Activated CD4-positive, alpha-beta memory T cell treated with anti-CD3 and anti-CD28 coated beads for 36 hours (primary cell): ENCODE measurements at places on chromosomes 12 and 14. TPM values are rescaled to one million over a fixed set of nuclear protein-coding genes. Genes with fewer than 3 reads are reported as not detected.

GRCh38 chr12:57016348-57016747, at the start of gene TAC3:
Gene TAC3, minus strand, starts transcription at chr12:57016529. Its CDS starts 732 bp downstream, at chr12:57015797.
- no peak within 1 kb of the TSS for H3K27ac ChIP-seq
- DNase-seq: no peak
- H3K27me3 ChIP-seq: peaks cover 4% of the 10 kb centered on the region
- no peaks in the 10 kb centered on the region for H3K36me3 ChIP-seq
- H3K4me1 ChIP-seq: peaks cover 25% of the 10 kb centered on the region

DNA sequence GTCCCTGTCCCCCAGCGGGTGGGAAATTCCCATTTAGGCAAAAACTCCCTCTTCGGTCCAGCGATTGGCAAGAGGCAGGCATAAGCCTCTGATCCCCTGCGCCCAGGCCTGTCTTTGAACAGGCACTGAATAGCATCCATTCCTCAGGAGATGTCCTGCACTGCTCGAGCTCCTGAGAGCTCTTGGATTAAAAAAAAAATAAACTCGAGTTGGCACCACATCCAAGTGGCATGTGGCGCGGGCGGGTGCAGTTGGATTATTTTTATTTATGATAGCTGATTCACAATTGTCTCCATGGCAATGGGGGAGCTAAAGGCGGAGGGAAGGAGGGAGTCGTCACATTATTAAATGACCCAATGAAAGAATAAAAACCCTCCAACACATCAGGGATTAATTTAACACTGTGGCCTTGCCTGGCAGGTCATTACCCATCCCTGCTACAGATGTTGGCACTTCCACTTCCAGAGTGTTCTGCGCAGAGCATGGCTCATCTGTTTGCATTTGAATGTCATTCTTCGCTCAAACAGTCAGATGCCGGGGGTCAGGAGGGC, 207.2 kb downstream of the AACS start:
- no peaks in the 10 kb centered on the region for H3K4me1 ChIP-seq
- H3K27ac ChIP-seq: no peak overlapping the region
- no peak for DNase-seq
- no peaks in the 10 kb centered on the region for H3K27me3 ChIP-seq
- no peaks in the 10 kb centered on the region for H3K36me3 ChIP-seq

DNA sequence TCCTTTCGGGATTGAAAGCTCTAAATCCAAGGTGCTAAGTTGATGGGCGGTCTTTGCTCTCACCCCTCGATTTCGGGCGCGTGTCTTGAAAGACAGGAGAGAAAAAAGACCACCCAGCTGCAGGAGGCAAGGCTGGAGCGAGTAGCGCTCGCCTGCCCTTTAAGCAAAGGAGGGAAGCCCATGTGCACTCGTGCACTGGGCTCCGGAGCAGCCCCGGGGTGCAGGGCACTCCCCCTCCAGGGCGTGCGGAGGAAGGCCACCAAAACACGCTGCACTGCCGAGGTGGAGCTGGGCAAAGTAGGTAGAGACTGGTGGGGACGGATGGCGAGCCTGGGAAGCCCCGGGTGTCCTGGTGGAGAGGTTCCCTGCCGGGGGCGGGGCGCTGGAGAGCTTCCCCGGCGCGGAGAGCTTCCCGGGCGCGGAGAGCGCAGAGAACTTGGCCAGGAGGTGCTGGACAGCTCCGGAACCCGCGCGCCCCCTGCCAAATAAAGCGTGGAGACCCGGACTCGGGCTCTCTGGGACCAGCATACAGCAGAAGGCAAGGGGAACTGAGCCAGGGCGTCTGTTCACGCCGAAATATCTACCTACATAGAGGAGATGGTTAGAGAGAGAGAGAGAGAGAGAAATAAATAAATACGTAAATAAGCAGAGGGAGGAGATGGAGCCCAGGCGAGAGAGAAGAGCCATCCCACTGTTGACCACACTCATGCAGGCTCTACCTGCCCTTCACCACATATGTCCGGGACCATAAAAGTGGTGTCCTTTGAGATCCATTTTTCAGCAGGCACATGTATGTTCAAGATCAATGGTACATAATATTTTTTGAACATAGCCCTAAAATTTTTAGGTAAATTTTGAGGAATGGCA, 662 bp upstream of the NELL2 start:
- H3K4me1 ChIP-seq: peaks cover 24% of the 10 kb centered on the region
- H3K4me3 ChIP-seq: peak overlapping the region; percentile 99
- peak; percentile 64 for DNase-seq
- H3K36me3 ChIP-seq: peaks cover 6% of the 10 kb centered on the region

GRCh38 chr14:36021030-36021422, 155.5 kb downstream of the PTCSC3 start:
- H3K27ac ChIP-seq: no peak overlapping the region
- no peak overlapping the region for H3K4me3 ChIP-seq
- H3K27me3 ChIP-seq: no peaks in the 10 kb centered on the region
- DNase-seq: no peak
- no peaks in the 10 kb centered on the region for H3K36me3 ChIP-seq

DNA sequence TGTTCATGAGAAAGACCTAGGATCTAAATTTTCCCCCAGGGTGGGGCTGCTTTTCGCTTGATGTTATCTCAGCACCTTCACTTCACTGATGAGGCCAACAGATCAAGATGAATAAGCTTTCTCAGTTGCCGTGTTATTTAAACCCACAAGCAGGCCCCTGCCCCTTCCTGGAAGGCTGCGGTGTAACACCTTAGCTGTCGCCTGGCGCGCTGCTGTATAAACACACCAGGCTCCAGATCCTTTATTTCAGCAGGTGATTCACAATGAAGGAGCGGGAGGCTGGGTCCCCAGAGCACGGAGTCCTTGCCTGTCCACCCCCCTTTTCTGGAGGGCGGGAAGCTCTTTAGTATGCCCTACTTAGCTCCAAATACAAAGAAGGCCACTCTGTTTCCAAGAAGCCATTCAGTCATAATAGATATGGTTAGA, 515.4 kb downstream of the FUT8 start:
- H3K27me3 ChIP-seq: peaks cover 2% of the 10 kb centered on the region
- peaks cover 51% of the 10 kb centered on the region for H3K4me1 ChIP-seq
- DNase-seq: peak; percentile 92
- H3K27ac ChIP-seq: peak overlapping the region; percentile 43

- no peak overlapping the region for H3K27ac ChIP-seq
- no peak for DNase-seq
- peaks cover 7% of the 10 kb centered on the region for H3K4me1 ChIP-seq
- no peak overlapping the region for H3K4me3 ChIP-seq
- no peaks in the 10 kb centered on the region for H3K27me3 ChIP-seq
- H3K36me3 ChIP-seq: no peaks in the 10 kb centered on the region
These were observed 11.7 kb upstream of the ERC1 start for GRCh38 chr12:979349-979748.

ASCL1 gene
- total RNA-seq: not detected
